ENCODE measurements at places on chromosomes 7 and 10. TPM values are rescaled to one million over a fixed set of nuclear protein-coding genes. Genes with fewer than 3 reads are reported as not detected.

PODXL gene
- total RNA-seq, result 5.2 TPM

AKR1C3 gene
- total RNA-seq, result 163 TPM

NME8 gene
- total RNA-seq, result not detected

GLCCI1 gene
- 15.5 TPM for total RNA-seq

METTL27 gene
- 2.5 TPM for total RNA-seq

ITIH5 gene
- total RNA-seq, result 0.19 TPM

SPDYE11 gene
- total RNA-seq, result not detected

PHYHIPL gene
- under 0.01 TPM for total RNA-seq

FBXW4 gene
- total RNA-seq, result 42.7 TPM

STMP1 gene
- total RNA-seq, result 15.7 TPM

SRGN gene
- 310 TPM for total RNA-seq

UBE2H gene
- total RNA-seq, result 92.0 TPM

DDC gene
- total RNA-seq, result not detected

PTER gene
- total RNA-seq, result 11.5 TPM

CHN2 gene
- not detected for total RNA-seq

SLC25A28 gene
- 17.0 TPM for total RNA-seq

ZNF212 gene
- 4.5 TPM for total RNA-seq

CPXM2 gene
- 99.2 TPM for total RNA-seq

NPTX2 gene
- 9.9 TPM for total RNA-seq

VWA2 gene
- under 0.01 TPM for total RNA-seq

BMPER gene
- 5.9 TPM for total RNA-seq

CALCR gene
- not detected for total RNA-seq

AKR1C4 gene
- total RNA-seq, result not detected

ZNF425 gene
- 2.8 TPM for total RNA-seq

CPA2 gene
- not detected for total RNA-seq

CLDN4 gene
- 0.13 TPM for total RNA-seq

SPDYE6 gene
- not detected for total RNA-seq

OR9A2 gene
- not detected for total RNA-seq

GALNT17 gene
- not detected for total RNA-seq

FKBP6 gene
- total RNA-seq, result not detected

PON1 gene
- total RNA-seq, result not detected

WNT8B gene
- not detected for total RNA-seq

GDF2 gene
- total RNA-seq, result not detected

CNPY1 gene
- total RNA-seq, result not detected

TDRD1 gene
- total RNA-seq, result 1.9 TPM

ASZ1 gene
- total RNA-seq, result not detected

SH2B2 gene
- total RNA-seq, result 0.92 TPM

PARD3 gene
- total RNA-seq, result 45.3 TPM

Data from aortic smooth muscle cell (primary cell).